Foreskin keratinocyte (primary cell): ENCODE measurements at places on chromosomes 11 and 22. TPM values are rescaled to one million over a fixed set of nuclear protein-coding genes. Genes with fewer than 3 reads are reported as not detected.

EHF gene
- total RNA-seq, result 97.2 and 109 TPM in 2 replicates

UBQLNL gene
- 0.10 TPM in 1 of 2 replicates, not detected in the other for total RNA-seq

ZNRD2 gene
- 77.3 and 78.6 TPM in 2 replicates for total RNA-seq

YWHAH gene
- 185 and 195 TPM in 2 replicates for total RNA-seq

SHISAL1 gene
- 0.03 TPM in 1 of 2 replicates, not detected in the other for total RNA-seq

FZD4 gene
- total RNA-seq, result 0.49 and 0.68 TPM in 2 replicates

CCDC89 gene
- 0.14 and 0.51 TPM in 2 replicates for total RNA-seq

VWCE gene
- total RNA-seq, result 0.25 and 0.48 TPM in 2 replicates

OR2AG2 gene
- total RNA-seq, result 0.03 and 0.04 TPM in 2 replicates

MAP6 gene
- 1.5 and 2.8 TPM in 2 replicates for total RNA-seq

CD59 gene
- 670 and 816 TPM in 2 replicates for total RNA-seq

SORL1 gene
- total RNA-seq, result 67.1 and 71.9 TPM in 2 replicates

SAA4 gene
- not detected in 2 replicates for total RNA-seq

- no peak for DNase-seq
Measured at GRCh38 chr11:119382101-119382500, 611 bp upstream of the USP2 start.

- no peak for DNase-seq
Measured at GRCh38 chr22:50192436-50193204, 6.9 kb downstream of the TRABD start.

DNA sequence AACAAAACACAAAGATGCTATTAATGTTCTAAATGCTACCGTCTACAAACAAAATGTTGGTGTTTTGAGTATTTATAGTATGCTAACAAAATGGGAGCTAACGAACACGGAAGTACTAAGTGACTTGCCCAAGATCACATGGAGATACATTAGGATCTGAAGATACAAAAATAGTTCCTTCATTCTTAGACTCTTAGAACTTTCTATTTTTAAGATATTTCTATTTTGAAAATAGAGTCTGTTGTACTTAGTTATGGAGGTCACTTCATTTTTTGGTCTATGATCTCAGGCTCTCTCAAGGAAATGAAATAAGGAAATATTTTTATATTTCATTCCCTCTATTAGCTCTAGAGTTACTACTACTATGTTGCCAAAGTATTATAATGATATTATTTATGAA is 64.2 kb downstream of the APOL5 start:
- DNase-seq, result no peak

DNA sequence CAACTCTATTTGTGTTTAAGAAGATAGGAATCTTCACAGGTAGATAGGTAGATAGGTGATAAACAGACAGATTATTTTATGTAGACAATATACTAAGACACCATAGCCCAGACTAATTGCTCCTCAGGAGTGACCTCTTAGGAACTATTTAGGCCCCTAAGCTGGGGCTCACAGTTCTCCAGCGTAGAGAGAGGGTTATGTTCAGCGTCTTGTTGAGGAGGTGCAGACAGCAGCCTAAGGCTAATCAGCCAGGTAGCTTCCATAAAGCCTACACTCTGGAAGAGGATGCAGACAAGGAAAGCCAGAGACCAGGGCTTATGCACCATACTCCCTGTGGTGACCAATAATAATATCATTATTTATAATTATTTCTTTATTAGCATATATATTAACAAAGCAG is 705.2 kb downstream of the LRRC4C start:
- DNase-seq, result no peak

DNA sequence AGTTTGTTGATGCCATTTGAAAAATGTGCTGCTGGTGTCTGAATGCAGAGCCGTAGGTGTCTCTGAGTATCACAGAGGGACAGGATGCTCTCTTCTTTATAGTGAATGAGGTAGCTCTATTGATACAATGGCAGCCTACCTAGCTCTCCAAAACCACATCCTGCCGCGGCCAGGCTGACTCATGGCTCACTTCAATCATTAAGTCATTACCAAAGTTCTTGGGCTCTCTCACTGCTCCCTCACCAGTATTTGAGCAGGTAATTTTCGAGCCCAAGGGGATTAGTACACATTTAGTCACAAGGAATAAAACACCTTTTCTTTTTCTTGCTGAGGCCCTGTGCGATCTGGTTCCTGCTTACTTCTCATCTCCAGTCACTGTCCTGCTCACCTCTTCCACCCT is 509.0 kb upstream of the LARGE1 start:
- DNase-seq, result peak; percentile 87

- DNase-seq, result no peak
Measured at GRCh38 chr11:103997082-103997481, 39.4 kb upstream of the DDI1 start.

DNA sequence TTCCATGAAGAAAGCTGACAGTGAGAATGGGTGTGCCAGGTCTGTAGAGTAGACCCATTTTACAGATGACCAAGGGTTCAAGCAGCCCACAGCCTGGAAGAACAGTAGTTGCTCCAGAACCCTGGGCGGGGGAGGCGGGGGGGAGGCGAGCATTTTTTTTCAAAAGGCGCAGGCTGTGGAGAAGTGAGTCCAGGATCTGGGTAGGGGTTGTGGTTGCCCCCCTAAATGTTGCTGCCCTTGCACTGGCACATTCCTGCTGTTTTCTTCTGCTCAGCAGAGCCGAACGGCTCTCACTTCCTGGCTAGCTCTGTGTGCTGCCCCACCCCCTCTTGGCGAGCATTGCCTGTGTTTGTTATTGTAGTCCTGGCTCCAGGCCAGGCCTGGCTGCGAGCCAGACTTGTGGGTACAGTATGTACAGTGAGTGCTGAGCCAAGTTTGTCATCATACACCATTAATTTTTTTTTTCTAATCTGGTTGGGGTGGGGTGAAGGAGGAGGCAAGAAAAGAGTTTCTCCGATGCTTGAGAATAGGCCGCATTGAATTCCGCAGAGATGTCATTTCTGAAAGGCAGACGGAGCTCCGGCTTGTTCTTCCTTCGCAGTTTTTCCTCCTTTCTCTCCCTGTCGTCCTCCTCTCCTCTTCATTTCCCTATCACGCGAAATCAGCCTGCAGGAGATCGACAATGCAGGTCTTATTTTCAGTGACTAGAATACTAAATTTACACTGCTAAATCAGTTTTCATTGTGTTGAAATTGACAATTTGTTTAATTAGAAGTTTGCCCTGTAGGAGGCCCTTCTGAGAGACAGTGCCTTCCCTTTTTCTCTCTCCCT is 100.5 kb downstream of the ZBTB16 start:
- DNase-seq, result peak; percentile 92

DNA sequence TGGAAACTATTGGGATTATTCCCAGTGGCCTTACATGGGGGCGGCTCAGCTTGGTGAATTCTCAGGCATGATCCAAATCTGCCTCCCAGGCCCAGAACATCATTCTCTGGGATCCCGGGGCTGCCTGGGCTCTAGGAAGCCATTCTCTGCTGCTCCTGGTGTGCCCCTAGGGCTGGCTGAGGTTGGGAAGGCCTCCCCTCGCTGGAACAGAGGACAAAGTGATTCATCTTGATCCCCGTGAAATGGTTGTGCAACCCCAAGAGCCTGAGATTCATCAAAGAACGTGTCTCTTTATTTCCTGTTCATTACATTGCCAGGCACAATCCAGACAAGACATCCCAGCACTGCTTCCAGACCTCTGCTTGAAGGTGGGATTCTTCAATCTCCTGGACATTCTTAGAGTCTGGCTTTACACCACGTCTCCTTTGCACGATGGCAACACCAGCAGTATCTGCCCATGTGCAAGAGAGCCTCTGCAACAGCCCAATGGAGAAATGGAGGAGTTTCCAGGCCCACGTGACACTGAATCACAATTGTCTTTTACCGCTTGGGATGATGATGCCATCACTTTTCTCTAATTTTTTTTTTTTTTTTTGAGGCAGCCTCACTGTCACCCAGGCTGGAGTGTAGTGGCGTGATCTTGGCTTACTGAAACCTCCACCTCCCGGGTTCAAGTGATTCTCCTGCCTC is 52.3 kb downstream of the TST start:
- DNase-seq, result no peak

DNA sequence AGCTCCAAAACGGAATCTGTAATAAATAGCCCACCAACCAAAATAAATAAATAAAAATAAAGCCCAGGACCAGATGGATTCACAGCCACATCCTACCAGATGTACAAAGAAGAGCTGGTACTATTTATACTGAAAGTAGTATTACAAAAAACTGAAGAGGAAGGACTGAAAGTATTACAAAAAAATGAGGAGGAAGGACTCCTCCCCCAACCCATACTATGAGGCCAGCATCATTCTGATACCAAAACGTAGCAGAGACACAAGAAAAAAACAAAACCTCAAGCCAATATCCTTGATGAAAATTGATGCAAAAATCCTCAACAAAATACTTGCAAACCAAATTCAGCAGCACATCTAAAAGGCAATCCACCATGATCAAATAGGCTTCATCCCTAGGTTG is 65.4 kb downstream of the CYP2R1 start:
- DNase-seq, result no peak

DNA sequence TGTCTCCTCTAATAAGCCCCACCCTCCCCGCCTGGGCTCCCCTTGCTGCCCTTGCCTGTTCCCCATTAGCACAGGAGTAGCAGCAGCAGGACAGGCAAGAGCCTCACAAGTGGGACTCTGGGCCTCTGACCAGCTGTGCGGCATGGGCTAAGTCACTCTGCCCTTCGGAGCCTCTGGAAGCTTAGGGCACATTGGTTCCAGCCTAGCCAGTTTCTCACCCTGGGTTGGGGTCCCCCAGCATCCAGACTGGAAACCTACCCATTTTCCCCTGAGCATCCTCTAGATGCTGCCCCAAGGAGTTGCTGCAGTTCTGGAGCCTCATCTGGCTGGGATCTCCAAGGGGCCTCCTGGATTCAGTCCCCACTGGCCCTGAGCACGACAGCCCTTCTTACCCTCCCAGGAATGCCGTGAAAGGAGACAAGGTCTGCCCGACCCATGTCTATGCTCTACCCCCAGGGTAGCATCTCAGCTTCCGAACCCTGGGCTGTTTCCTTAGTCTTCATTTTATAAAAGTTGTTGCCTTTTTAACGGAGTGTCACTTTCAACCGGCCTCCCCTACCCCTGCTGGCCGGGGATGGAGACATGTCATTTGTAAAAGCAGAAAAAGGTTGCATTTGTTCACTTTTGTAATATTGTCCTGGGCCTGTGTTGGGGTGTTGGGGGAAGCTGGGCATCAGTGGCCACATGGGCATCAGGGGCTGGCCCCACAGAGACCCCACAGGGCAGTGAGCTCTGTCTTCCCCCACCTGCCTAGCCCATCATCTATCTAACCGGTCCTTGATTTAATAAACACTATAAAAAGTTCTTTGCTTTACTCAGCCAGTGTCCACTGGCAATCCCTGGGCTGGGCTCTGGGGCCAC is 14.4 kb downstream of the TSKU start:
- no peak for DNase-seq

GRCh38 chr11:128207861-128208321 is 379.5 kb downstream of the ETS1 start:
- peak; percentile 100 for DNase-seq

DNA sequence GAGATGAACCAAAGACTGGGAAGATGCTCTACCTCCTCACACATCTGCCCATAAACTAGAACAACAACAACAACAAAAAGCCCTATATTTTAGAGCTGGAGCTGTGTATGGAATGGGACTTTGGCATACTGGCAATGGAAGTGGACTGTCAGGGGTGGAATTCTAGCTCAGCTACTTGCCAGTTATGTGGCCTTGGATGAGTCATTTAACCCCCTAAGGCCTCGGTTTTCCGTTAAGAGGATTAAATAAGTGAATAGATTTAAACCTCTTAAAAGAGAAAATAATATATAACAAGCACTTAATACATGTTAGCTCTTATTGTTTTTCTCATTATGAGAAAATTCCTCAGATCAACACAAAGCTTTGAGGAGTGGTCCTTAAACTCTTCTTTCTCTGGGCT is 195.0 kb downstream of the KIF18A start:
- no peak for DNase-seq

GRCh38 chr11:32982626-32983025 is 33.1 kb upstream of the DEPDC7 start:
- no peak for DNase-seq

DNA sequence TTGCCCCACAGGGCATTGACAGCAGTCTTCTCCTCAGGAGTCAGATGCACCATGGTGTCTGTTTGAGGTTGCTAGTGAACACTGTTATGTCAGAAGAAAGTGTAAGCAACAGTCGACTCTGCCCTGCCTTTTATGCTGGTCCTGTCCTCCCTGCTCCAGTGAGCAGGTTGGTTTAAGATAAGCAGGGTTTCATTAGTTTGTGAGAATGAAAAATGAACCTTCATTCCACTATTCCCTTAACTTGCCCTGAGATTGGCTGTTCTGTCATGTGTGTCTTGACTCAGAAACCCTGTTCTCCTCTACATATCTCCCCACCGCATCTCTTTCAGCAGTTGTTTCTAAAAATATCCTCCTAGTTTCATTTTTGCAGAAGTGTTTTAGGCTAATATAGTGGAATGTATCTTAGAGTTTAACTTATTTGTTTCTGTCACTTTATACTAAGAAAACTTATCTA is at the start of gene HBD:
HBD (minus strand) TSS at position 103 of the 454 bp plus-strand sequence; CDS start at position 53, 50 bp downstream.
- DNase-seq, result no peak

- no peak for DNase-seq
Measured at GRCh38 chr11:120024046-120024445, 113.9 kb downstream of the TRIM29 start.

DNA sequence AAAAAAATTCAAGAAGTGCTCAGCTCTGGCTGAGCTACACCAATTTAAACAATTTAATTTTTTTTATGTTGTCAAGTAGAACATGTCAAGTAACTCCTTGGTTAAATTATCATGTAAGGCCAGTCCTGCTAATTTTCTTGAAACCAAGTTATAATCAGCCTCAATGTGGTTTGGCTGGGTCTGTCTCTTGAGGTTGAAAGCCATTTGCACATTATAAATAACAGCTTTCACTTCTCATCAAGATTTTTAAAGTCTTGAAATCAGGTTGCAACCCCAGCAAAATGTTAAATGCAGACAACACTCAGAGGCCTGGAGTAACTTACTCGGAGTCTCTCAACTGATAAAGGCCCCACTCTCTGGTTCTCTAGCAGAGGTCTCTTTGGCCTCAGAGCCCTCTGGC is 324.4 kb downstream of the BRD1 start:
- no peak for DNase-seq

- peak; percentile 18 for DNase-seq
Measured at GRCh38 chr11:78400702-78401101, 16.9 kb downstream of the GAB2 start.

GRCh38 chr22:28232204-28232603 is 313.1 kb upstream of the PITPNB start:
- DNase-seq, result no peak

- DNase-seq, result no peak
Measured at GRCh38 chr11:132314911-132315455, 944.6 kb downstream of the NTM start.

GRCh38 chr11:123654566-123655081 is at the start of gene SCN3B:
Gene SCN3B, minus strand, starts transcription at chr11:123654624. Its CDS starts 823 bp downstream, at chr11:123653801.
- peak; percentile 19 for DNase-seq

DNA sequence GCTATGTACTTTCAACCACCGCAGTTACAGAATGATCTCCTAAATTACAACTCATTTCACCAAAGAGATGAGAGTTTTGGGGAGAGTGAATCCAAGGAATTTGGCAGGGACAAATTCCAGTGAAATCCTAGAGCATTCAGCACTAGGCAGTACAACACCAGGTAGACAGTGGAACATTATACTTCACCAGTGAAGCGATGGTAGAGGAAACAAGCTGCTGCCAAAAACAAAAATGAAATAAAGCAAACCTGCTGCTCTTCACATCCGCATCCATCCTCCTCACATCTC is 16.9 kb downstream of the SMCO4 start:
- no peak for DNase-seq
